Effector memory CD4-positive, alpha-beta T cell (primary cell): ENCODE measurements at places on chromosomes 3 and 15.

DNA sequence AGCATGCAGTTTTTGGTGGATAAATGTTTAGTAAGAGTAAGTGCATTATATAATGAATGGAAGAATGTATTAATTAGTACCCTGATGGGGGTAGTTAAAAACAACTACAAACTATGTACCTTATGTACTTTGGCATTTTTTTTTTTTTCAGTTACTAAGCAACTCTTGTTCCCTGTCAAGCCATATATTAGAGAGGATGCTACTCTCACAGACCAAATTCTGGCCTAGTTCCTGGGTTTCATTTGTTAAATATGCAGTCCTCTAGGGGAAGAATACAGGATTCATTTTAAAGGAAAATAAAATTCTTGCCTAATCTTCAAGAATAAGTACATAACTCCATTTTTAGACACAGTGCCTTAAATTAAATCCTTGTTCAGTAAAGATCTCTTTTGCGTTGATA, 16.9 kb downstream of the FAM98B start:
- no peak for DNase-seq

DNA sequence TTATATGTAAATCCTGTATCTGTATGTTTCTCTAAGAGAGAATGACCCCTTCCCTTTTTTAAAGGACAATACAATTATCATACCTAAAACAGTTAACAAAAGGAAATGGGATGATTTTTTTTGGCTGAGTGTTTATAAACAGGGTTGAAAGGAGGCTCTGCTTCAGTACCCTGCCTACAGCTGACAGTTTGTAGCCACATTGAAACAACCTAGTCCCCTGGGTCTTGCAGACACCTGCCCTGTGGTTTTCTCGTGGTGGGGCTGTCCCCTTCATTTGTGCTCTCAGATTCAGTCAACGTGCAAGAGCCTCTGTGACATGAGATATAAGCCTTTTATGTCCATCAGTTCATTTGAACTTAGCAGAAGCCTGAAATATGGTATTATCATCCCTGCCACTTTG, 2.3 kb upstream of the HMCES start:
- DNase-seq: no peak

GRCh38 chr3:32428092-32429068, 36.7 kb downstream of the CMTM7 start:
- peak; percentile 16 for DNase-seq

- DNase-seq: no peak
Observed at GRCh38 chr3:174198199-174198598, 660.9 kb upstream of the NAALADL2 start.

GRCh38 chr3:134407239-134407625, 33.0 kb upstream of the AMOTL2 start:
- no peak for DNase-seq

- peak; percentile 55 for DNase-seq
Observed at GRCh38 chr15:75452364-75452864, 924 bp upstream of the SIN3A start.

DNA sequence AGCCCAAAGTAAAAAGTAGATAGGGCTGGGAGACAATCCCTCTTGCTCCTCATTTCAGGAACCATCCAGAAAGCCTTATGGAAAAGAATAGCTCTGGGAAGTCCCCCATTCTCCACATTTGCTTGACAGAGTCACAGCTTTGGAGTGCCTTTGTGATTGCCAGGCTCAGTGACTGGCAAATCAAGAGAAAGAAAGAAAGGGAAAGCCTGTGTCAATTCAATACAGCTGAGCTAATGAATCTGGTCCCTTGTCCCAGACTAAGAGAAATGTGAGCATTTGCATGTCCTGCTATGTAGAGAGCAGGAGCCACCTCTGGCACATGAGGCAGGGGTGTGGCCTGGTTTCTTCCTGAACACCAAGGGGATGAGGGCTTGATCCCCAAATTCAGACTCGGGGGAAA, 14.9 kb upstream of the CTNNB1 start:
- no peak for DNase-seq

DNA sequence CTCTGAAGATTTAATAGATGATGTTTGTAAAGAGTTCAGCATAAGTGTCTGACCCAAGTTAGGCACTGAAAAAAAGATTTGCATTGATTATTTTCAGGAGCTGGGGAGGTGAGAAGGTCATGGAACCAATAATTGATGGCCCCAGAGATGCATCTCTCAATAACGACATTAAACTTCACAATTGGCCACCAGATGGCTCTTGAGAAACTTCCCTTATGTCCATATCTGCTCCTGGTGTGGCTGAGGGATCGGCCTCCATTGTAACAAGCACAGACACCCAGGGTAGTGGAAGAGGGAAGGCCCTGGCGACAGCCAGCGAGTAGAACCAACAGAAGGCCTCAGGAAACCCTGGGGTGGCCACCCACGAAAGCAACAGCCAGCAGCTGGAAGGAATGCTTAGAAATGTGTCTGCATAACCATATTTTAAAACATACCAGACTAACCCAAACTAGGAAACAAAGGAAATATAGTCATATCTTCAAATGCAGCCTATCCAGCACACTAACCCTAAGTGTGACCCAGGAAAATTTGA, 536.7 kb downstream of the SOX2 start:
- DNase-seq: no peak

- no peak for DNase-seq
Observed at GRCh38 chr15:71515375-71516186, 294.8 kb upstream of the NR2E3 start.
